NCI-H1105 (cell line): ENCODE measurements at places on chromosomes 4 and X.

- DNase-seq: no peak
Observed at GRCh38 chr4:183370786-183371185, 48.6 kb upstream of the CLDN24 start.

GRCh38 chr4:38610521-38610920, 53.5 kb upstream of the KLF3 start:
- DNase-seq: no peak

DNA sequence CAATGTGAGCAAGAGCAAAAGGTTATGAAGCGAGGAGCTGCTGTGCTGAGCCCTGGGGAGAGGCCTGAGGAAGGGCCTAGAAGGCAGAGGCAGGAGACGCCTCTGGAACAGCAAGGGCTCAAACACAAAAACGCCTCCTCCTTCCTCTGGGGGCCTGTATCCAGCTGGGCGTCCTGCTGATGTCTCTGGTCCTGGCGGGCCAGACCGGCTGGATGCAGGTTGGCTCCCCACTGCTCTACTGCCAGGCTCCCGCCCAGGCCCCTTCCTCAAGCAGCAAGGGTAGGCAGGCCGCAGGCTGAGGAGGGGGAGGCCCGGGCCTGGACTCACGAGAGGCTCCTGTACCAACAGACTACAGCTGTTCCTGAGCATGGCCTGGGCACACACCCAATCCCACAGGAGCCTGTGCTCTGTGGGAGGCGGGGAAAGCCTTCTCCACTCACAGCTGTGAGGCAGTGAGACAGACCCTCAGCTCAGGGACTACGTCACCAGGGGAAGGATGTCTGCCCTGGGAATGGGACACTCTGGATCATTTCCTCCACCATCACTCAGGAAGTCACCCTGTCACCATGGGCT, 2.3 kb downstream of the HAUS7 start:
- DNase-seq: no peak

- DNase-seq: no peak
Observed at GRCh38 chr4:93779228-93779627, 49.3 kb upstream of the ATOH1 start.

DNA sequence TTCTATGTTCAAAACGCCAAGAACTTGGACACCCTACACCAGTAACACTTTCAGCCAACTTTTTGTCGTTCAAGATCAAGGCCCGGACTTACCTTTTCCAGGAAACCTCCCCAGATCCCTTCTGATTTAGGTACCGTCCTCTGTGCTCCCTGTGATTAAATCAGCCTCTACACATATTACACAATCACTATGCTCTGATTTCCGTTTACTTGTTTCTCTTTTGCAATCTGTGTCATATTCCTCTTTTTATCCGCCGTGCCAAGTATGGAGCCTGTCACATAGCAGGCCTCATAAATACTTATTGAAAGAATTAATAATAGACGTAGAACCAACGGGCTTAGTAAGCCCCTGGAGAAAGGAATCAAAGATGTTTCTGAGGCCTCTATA, 722 bp upstream of the TMEM33 start:
- no peak for DNase-seq

- no peak for DNase-seq
Observed at GRCh38 chrX:150767475-150768131, 74.4 kb downstream of the MTMR1 start.

GRCh38 chrX:50704360-50704759, 109.6 kb downstream of the SHROOM4 start:
- no peak for DNase-seq

DNA sequence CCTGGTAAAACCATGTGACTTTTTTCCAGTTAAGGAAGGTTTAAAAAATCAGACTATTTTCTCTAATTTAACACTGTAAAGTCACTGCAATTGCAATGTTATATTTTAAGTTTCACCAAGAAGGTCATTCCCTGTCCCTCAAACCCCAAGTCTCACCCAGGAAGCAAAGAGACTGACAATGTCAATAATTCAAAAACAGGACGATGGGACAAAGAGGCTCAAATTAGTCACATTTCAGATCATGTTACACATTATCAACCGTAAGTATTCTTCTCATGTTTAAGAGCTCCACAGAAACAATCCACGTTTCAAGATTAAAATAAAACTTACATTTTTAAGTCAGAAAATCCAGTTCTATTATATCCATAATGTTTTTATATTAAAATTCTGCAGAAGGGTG, 13.2 kb downstream of the SHISA3 start:
- DNase-seq: no peak

DNA sequence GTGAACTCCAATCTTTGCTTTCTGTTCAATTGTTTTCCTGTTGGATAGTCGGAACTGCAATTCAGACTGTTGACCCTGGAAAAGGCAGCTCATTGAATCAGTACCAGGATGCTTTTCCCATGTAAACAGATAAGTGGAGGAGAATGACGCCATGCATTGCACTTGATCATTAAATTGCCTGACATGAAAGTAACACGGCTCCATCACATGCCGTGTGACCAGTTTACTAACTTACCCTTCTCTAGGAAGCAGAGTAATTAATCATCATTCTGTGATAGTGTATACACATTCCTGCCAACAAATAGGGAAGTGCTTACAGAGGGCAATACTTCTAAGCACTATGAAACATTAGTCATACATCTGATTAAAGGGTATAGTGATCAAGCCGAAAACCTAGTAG, 101.4 kb downstream of the PPARGC1A start:
- DNase-seq: no peak

DNA sequence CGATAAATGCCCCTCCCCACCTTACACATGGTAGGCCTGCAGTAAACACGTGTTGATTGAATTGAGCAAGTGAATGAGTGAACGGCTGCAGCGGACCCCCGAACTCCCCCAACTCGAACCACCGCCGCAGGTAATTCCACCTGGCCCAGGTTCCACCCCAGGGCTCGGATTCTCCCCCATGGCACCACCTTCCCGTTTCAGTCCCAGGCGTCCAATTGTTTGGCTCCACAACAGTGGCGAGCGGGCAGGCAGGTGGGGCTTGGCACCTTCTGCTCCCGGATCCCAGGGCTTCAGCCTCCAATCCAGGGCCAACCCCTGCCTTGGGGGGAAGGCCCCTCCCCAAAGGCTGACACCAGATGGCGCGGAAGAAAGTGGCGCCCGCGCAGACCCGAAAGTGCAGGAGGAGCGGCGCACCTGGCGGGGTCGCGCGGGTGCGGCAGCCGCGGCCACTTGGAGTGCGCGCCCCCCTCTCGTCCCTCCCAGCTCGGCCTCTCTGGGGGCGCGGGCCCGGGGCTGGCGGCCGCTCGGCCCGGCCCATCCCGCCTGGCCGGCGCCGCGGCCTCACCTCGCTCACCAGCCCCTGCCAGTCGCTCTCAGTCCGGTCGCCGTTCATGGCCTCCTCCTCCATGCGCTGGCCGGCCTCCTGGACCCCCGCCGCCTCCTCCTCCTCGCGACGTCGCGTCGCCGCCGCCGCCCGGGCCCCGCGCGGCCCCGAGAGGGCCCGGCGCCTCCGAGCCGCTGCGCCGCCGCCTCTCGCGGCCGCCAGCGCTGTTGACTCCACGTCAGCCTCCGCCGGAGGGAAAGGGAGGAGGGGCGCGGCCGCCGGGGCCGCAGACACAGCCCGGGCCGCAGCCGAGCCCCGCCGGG, at the start of gene CCDC149:
Gene CCDC149, minus strand, starts transcription at position 791 of the 867 bp plus-strand sequence. Its CDS starts 178 bp downstream, at position 613.
- peak; percentile 72 for DNase-seq

DNA sequence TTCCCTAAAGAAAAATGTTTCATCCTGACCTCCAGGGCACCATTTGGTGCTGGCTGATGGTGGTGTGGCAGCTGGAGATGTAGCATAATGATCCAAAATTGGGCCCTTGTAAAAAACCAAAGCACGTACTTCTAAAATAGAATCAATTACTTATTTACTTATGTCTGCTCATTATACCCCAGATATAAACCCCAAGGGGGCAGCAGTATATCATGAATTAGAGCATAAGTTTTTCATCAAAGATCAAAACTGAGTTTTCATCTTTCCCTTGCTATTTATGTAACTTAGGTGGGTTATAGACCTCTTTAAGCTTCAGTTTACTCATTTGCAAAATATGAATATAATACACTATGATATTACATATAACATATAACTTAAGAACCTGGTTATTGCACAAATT, 241.1 kb downstream of the TACR3 start:
- no peak for DNase-seq
